ENCODE measurements at places on chromosomes 1 and 21. TPM values are rescaled to one million over a fixed set of nuclear protein-coding genes. Genes with fewer than 3 reads are reported as not detected.

- DNase-seq, result no peak
Observed at GRCh38 chr1:1335792-1336248, 4.7 kb downstream of the TAS1R3 start.

DNA sequence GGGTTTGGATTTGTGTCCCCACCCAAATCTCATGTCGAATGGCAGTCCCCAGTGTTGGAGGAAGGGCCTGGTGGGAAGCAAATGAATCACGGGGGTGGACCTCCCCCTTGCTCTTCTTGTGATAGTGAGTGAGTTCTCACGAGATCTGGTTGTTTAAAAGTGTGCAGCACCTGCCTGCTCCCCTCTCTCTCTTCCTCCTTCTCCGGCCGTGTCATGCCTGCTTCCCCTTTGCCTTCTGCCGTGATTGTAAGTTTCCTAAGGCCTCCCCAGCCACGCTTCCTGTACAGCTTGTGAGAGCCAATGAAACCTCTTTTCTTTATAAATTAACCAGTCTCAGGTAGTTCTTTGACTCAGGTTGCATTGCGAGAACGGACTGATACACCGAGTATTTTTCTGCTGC lies 15.9 kb downstream of the CLDN14 start:
- no peak for DNase-seq

- no peak for DNase-seq
Observed at GRCh38 chr1:192303029-192303428, 13.8 kb upstream of the RGS21 start.

DNA sequence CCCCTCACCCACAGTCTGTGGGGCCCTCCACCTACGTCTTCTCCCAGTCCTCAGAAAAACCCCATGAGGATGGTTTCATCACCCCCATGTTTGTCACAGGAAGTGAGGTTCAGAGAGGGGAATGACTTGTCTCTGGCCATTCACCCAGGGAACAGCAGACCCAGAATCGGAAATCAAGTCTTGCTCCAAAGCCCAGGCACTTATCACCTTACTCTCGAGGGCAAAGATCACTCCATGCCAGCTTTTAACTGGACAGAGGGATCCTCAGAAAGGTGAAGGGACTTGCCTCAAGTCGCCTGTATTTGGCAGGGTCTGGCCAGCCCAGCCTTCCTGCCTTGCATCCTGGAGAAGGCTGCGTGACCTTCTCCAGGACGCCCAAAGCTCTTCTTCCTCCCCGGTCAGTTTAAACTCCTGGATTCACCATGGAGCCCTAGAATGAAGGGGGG lies 57.9 kb upstream of the SSBP3 start:
- peak; percentile 61 for DNase-seq

LIN28A gene
- total RNA-seq, result not detected

All from activated CD8-positive, alpha-beta T cell treated with anti-CD3 and anti-CD28 coated beads for 36 hours (primary cell).